NAMALWA (cell line): ENCODE measurements at places on chromosomes 16 and 17.

DNA sequence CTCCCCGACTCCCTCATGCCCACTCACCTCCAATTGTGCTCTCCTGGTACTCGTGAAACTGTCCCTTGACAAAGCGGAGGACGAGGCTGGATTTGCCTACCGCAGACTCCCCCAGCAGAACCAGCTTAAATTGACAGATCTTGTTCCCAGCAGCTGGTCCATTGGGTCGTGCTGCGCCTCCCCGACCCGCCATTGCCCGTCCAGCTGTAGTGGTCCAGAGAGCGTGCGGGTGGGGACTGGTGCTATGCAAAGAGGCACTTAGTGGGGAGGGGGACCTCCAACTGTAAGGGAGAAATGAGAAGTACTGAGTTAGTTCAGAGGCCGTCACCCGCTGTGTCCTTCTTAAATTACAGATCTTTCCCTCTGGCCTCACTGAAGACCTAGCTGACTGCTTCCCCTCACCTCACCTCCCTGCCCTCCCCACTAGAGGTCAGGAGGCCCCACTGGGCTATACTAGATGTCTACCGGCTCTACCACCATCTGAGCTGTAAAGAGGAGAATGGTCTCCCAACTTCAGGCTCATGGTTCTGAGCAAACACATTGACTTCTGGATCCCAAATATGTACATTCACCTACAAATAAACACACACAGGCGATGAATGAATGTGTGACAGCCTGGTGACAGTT, 7.8 kb downstream of the HSPB9 start:
- DNase-seq: no peak

- no peak for DNase-seq
Observed at GRCh38 chr17:29642171-29642611, 19.5 kb upstream of the CORO6 start.

GRCh38 chr16:28192806-28193529, 18.8 kb downstream of the XPO6 start:
- peak; percentile 73 for DNase-seq

GRCh38 chr17:45372325-45372869, 55.6 kb upstream of the MAP3K14 start:
- no peak for DNase-seq

- no peak for DNase-seq
Observed at GRCh38 chr17:82457929-82458178, 687 bp upstream of the NARF start.

DNA sequence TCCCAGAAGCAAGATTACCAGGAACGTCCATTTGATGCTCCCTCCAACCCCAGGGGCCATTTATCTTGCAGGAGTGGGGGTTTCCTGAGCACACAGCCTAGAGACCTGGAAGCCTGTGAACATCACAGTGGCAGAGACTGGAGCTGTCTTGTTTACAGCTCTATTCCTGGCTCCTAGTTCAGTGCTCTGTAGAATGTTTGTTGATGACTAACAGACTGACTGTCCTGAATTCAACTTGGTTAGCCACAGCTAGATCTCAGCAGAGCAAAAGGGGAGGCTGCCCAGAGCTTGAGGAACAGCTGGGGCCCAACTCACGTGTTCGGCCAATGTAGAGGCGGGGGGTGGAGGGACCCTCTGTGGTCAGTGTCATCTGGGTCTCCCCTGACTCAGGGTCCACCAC, 6.6 kb downstream of the ERN2 start:
- no peak for DNase-seq

GRCh38 chr17:31787857-31788570, 71.0 kb downstream of the COPRS start:
- no peak for DNase-seq

DNA sequence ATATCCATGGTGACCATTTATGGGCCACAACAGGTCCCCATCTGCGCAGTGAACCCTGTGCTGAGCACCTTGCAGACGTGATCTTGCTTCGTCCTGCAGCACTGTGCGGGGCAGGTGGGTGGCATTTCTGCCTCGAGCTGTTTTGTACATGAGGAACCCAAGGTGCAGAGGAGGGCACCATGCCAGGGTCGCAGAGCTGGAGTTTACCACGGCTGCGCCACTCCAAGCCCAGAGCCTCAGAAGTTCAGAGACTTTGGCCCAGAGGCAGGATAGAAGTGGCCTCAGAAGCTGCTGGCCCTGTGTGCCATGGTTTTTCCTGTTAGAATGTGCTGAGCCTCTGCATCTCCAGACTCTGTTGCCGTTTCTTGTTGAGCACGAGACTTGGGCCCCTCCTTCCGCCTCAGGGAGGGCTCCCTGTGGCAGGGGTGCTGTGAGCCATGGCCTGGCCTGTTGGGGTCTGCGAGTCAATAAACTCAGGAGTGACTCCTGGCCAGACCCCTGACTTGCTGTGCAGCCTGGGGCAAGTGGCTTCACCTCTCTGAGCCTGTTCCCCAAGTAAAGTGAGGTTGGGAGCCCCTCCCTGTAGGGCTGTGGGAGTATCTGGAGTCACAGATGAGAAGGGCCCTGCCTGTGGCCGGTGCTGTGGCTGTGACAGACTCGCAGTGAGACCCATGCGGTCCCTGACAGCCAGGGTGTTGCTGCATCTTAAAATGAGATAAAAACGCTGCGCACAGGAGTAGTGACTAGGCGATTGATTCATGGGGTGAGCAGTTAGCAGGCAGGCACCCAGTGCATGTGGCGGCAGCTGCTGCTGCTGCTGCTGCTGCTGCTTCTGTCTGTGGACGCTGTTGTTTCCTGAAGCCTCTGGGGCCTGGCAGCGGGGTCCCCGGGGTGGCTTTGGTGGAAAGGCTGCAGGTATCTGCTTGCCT, 11.8 kb downstream of the MAP2K3 start:
- no peak for DNase-seq
